ENCODE measurements at places on chromosomes 7 and 10. TPM values are rescaled to one million over a fixed set of nuclear protein-coding genes. Genes with fewer than 3 reads are reported as not detected.

CPN1 gene
- not detected for total RNA-seq

VWDE gene
- not detected for total RNA-seq

AASS gene
- 18.7 TPM for total RNA-seq

FAM25C gene
- not detected for total RNA-seq

STEAP1B gene
- total RNA-seq: 1.6 TPM

ATRNL1 gene
- 36.2 TPM for total RNA-seq

IFIT1B gene
- total RNA-seq: not detected

GDF10 gene
- not detected for total RNA-seq

PLEKHS1 gene
- total RNA-seq: 0.03 TPM
